ENCODE measurements at places on chromosomes 13 and 19.

DNA sequence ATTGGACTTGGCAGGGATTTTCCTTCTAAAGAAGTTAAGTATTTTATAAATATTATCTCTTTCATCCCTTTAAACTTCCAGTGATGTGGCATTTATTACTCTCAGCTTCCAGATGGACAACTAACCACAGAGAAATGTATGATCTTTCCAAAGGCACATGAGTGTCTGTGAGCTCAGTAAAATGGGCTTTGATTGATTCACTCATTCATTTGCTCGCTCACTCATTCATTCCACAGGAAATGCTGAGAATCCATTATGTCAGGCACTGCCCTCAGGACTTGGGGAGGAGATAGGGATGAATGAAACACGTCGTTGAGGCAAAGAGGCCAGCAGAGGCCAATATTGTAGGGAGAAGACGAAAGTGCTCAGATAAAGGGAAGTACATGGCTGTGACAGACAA is 359.3 kb downstream of the EFNB2 start:
- no peak for DNase-seq

- DNase-seq, result no peak
Observed at GRCh38 chr13:101845245-101846020, 393.0 kb downstream of the ITGBL1 start.

DNA sequence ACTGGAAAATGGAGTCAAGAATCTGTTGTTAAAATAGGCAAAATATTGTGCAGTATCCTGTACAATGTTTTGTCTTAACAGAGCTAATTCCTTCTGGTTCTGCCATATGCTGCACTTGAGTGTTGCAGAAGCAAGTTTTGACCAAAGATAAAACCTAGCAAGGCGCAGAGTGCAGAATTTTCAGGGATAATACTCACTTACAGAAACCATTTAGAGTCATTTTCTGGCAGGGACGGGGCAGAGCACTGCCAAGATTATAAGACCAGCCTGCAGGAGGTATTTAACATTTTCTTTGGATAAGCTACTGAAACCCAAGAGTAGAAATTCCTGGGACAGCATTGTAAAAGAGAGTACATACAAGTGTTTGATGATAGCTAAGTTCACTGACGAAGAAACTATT is 159.5 kb upstream of the EDNRB start:
- DNase-seq, result no peak

GRCh38 chr19:4585556-4585955 is 26.1 kb upstream of the SEMA6B start:
- DNase-seq, result no peak

GRCh38 chr13:109406376-109406992 is 379.9 kb downstream of the IRS2 start:
- no peak for DNase-seq

- no peak for DNase-seq
Observed at GRCh38 chr19:55069865-55070197, 5.8 kb upstream of the EPS8L1 start.

DNA sequence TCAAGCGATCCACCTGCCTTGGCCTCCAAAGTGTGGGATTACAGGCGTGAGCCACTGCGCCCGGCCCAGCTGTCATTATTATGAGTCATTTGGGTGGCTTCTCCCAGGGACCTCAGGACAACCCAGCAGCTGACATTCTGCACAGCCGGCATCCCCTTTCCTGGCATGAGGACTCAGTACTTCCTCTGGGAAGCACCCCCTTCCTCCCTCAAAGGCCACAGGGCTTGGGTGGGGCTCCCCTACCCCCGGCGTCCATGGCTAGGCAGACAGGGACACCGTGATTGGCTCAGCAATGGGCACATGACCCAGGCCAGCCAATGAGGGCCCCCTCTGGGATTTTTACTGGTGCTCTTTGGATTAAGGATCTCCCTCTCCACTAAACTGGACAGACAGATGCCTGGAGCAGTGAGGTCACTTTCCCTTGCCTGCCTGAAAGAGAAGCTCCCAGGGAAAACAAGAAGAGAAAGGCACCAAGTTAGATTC is 6.0 kb downstream of the KANK2 start:
- peak; percentile 79 for DNase-seq

DNA sequence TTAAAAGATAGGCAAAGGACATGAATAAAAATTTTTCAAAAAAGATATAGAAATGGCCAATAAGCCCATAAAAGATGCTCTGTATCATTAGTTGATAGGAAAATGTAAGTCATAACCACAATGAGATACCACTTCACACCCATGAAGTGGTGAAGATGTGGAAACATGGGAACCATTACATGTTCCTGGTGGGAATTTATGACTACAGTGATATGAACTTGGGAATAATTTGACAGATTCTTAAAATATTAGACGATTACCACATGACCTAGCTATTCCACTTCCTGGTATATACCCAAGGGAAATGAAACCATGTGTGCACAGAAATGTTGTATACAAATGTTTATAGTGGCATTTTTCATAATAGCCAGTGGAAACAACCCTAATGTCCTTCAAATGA is 232.2 kb downstream of the GGACT start:
- DNase-seq, result no peak

DNA sequence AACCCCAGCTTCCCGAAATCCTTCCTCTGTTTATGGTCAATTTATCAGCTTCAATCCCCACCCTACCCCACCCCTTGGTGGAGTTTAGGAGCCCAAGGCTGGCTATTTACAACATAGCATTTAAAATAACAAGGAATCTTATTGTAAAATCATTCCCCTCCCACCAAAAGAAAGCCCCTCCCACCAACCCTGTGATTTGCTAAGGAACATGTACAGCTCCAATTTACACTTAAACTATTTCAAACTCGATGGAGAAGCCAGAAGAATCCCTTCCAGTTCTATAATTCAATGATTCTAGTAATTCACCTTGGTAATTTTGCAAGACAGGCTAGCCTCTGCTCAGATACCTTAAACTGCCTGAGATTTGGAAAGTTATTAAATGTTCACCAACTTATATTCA is 3.0 kb downstream of the LATS2 start:
- DNase-seq, result no peak

- DNase-seq, result no peak
Observed at GRCh38 chr13:95579303-95579702, 26.8 kb downstream of the CLDN10 start.

DNA sequence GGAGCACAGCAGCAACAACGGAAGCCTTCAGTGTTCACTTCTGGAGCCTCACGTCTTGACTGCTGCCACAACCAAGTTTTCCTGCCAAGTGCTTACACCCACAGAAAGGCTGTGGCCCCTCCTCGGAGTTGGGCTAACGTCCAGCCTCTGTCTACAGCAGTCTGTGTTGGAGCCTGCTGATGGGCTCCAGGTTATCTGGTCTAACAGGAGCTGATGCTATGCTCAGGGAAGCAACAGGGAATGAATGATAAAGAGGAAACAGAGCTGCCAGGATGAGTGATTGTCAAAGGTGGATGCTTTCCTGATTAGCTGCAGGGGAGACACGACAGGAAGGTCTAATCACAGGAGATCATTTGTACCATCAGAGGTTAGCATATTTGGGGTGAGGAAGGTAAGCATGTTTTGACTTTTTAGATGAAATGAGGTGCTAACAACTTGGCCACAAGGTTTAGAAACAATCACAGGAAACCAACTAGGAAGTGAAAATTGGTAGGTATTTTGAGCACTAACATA is 53.8 kb upstream of the RCBTB2 start:
- no peak for DNase-seq

GRCh38 chr19:37074819-37075362 is 3.3 kb upstream of the ZNF420 start:
- no peak for DNase-seq

DNA sequence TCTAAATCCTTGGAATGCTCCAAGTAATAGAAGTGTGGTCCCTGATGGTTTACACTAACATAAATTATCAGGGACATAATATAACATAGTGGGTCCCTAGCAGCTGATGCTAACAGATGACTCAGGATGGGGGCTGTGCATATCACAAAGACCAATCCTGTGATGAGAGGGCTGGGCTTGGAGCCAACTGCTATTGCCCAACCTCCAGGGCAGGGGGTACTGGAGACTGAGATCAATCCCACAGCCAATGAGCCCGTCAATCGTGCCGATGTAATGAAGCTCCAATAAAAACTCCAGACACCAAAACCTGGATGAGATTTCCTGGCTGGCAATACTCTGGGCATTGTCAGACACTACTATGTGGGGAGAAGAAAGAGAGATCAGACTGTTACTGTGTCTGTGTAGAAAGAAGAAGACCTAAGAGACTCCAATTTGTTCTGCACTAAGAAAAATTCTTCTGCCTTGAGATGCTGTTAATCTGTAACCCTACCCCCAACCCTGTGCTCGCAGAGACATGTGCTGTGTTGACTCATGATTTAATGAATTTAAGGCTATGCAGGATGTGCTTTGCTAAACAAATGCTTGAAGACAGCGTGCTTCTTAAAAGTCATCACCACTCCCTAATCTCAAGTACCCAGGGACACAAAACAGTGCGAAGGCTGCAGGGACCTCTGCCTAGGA is 33.4 kb downstream of the ABCC4 start:
- DNase-seq, result no peak

- no peak for DNase-seq
Observed at GRCh38 chr19:8468761-8469373, 24.1 kb downstream of the HNRNPM start.

DNA sequence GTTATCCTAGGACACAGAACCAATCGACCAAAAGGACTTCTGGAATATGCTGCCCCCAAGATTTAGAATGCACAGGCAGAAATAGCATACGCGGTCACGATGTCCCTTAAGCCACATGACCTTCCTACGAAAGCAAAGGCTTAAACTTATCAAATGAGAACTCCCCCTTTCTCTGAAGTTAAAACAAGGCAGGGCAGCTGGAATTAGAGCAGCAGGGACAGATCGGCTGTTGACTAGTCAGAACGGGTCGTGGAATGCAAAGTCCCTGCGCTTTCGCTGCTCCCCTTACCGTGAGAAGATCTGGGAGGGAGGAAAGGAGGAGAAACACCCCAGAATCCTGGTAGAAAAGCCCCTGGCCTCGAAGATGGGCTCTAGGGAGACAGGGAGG is 799 bp upstream of the USPL1 start:
- DNase-seq, result peak; percentile 93

DNA sequence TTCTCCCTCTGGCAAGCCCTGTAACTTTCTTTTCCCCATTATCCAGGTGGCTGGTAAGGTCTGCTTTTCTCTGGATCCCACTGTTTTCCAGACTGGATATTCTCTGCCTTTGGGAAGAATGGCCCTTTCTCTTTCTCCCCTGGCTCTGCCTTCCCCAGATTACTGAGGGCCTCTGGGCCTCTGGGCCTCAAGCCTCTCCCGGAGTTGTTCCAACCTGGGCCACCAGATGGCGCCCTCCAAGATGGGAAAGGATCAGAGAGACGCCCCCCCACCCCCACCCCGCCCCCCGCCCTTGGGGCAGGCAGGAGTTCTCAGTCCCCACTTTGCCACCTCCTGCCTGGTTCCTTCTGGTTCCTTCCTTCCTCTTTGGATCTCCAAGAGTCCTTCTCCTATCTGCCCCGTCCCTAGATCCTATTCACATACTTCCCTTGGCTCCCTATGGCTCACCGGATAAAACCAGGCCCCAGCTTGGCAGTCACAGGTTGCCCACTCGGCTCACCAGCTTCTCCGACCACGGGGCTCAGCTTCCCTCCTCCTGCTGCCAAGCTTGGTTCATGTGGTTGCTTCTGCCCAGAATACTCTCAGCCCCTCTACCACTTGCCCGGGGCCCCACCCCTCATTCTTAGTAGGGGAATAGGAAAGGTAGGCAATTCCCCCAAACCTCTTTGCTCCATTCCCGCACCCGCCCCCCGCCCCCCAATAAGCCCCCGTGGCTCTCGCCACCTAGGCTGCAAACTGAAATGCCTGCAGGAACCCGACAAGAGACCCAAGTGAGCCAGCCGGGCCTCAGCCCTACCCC is 13.1 kb downstream of the EPS8L1 start:
- DNase-seq, result peak; percentile 58

GRCh38 chr13:74092711-74093110 is 41.5 kb downstream of the KLF12 start:
- no peak for DNase-seq

GRCh38 chr13:42334329-42334706 is 62.4 kb downstream of the AKAP11 start:
- DNase-seq, result no peak

DNA sequence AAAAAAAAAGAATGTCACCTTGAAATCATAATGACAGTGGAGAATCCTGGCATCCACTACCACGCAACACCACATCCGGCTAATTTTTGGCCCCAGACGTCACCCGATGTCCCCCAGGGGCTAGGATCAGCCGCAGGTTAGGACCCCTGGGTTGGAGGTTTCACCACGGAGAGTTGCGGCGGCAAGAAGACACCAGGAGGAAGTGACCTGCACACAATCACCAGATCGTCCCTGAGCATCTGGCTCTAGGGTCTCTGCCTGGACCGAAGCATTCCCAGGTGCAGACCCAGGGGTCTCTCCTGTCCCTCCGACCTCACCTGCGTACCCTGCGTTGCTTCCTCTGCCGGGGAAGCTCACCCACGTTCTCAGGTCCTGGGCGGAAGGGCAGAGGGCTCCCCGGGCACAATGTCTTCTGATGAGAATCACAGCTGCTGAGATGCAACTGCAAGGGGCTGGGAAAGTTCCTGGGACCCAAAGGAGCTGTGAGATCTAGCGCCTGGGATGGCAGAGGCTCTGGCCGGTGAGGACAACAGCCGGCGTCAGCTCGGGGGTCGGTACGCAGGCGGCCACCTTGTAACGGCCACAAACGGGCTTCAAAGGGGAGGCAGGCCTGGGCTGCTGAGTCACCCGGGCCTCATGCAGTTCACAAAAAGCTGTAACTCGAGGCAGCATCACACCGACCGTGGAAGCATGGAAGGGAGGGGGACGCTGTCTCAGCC is 111.2 kb downstream of the GADD45B start:
- no peak for DNase-seq

GRCh38 chr13:93750676-93751075 is 524.1 kb downstream of the GPC6 start:
- DNase-seq, result no peak

All from inflammatory macrophage (primary cell).